Posterior cingulate gyrus (tissue), 11 donors: ENCODE measurements at places on chromosomes 12 and 14.

GRCh38 chr12:39431797-39432196 is 11.1 kb downstream of the KIF21A start:
- no peak for DNase-seq

DNA sequence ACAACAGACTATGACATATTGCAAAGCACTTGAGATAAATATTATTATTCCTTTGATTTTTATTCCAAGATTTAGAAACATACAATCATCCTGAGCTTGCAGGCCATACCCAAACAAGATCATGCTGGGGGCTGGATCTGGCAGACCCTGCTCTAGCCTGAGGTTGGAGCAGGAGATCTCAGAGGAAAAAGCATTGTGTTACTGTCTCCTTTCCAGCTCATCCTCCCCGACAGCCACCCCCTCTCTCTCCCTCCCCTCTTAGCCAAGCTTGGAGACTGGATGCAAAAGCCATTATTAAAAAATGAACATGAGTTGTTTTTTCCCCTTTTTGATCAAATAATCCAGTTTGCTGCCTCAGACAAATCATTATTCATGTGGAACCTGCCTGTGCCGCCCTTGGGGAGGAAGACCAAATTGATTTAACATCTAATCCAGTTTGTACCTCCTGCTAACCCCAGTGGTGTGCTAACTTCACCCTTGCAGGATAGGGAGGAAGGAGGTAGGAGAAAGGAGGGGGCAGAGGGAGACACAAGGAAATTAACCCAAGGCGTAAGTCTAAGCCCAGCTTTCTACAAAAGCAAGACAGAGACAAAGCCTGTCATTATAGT is 565.8 kb upstream of the TBX3 start:
- no peak for DNase-seq

- no peak for DNase-seq
These were observed 8.6 kb downstream of the RMST start for GRCh38 chr12:97471194-97471593.

GRCh38 chr14:84566109-84566508 is 963.8 kb upstream of the FLRT2 start:
- DNase-seq, result no peak

DNA sequence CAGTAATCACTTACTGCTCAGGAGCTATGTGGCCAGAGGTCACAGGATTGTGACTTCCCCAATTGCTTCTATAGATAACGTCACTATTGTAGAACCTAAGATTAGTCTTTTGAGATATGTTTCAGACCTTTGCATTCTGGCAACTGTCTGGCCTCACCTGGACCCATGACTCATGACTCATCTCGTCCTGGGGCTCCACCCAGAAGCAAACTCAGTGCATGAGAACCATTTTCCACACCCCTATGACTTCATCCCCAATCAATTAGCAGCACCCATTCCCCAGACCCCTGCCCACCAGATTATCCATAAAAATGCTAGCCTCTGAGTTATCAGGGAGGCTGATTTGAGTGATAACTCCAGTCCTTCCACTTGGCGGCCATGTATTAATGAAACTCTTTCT is 186.9 kb downstream of the EMP1 start:
- no peak for DNase-seq

GRCh38 chr12:8033153-8034044 is 883 bp downstream of the FOXJ2 start:
- DNase-seq, result no peak

GRCh38 chr12:63400318-63400717 is 249.3 kb upstream of the AVPR1A start:
- DNase-seq, result no peak
